Activated T-helper 1 cell treated with anti-CD3 and anti-CD28 coated beads, Interleukin-12 subunit alpha, Interleukin-12 subunit beta, Interleukin-2, Interleukin-4 antibody, amounts not matched to agents 30 ng/mL and 10 ng/mL and 1 ng/mL, durations not matched to agents 14 hours and 24 hours and 36 hours (primary cell): ENCODE measurements at places on chromosomes 1 and 21. TPM values are rescaled to one million over a fixed set of nuclear protein-coding genes. Genes with fewer than 3 reads are reported as not detected.

DNA sequence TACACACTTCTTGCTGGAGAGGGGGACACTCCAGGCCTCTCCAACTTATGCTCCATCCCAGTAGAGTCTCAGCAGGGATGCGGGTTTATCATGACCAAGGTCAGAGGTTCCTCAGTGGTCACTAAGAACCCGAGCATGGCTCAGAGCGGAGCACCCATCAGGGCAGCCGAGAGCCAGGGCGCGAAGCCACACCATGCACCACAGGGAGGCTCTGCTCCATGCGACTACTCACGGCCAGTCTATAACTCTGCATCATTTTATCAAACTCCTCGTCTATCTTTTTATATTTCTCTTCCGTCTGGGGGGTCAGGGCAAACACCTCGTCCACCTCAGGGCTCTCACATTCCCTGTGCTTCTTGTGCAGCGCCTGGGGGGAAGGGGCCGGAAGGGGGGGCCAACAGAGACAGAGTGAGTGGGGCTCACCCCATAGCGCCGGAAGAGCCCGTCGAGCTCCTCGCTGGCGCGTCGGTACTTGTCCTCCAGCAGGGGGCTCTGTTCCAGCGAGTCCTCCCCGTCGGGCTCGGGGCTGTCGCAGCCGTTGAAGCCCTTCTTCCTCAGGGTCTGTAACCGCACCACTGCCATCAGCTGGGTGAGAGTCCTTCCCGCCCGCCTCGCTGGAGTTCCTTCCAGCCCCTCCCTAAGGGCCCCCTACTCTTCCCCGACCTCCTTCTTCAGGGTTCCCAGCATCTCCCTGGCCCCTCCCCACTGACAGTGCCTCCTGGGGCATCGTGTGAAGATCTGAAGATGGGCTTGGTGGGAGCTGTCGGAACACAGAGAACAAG lies 20.0 kb downstream of the MEF2D start:
- peaks cover 46% of the 10 kb centered on the region for H3K36me3 ChIP-seq
- peaks cover 53% of the 10 kb centered on the region for H3K4me1 ChIP-seq
- peak overlapping the region; percentile 17 for H3K4me3 ChIP-seq
- H3K27me3 ChIP-seq, result no peaks in the 10 kb centered on the region
- peak overlapping the region; percentile 78 for H3K27ac ChIP-seq

DNA sequence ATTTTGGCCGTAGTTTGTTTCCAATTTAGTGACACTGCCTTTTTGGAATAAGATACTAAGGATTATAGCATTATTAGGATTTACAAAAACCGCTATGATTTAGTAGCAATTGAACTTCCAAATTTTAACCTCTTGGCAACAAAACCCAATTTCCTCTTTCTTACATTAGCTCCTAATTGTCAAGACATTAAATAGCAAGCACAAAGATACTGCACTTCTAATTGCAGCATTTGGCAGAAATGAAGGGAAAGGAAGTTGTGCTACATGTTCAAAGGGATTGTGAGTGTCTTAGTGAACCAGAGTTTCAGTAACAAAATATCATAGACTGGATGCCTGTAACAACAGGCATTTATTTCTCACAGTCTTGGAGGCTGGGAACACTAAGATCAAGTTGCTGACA lies 99.9 kb downstream of the NUF2 start:
- DNase-seq, result no peak
- H3K4me1 ChIP-seq, result no peaks in the 10 kb centered on the region
- H3K27ac ChIP-seq, result no peak overlapping the region
- no peaks in the 10 kb centered on the region for H3K36me3 ChIP-seq

GRCh38 chr1:168146626-168147025 lies 9.9 kb upstream of the GPR161 start:
- DNase-seq, result no peak
- H3K4me3 ChIP-seq, result no peak overlapping the region
- H3K27me3 ChIP-seq, result peaks cover 9% of the 10 kb centered on the region
- no peak overlapping the region for H3K27ac ChIP-seq

DNA sequence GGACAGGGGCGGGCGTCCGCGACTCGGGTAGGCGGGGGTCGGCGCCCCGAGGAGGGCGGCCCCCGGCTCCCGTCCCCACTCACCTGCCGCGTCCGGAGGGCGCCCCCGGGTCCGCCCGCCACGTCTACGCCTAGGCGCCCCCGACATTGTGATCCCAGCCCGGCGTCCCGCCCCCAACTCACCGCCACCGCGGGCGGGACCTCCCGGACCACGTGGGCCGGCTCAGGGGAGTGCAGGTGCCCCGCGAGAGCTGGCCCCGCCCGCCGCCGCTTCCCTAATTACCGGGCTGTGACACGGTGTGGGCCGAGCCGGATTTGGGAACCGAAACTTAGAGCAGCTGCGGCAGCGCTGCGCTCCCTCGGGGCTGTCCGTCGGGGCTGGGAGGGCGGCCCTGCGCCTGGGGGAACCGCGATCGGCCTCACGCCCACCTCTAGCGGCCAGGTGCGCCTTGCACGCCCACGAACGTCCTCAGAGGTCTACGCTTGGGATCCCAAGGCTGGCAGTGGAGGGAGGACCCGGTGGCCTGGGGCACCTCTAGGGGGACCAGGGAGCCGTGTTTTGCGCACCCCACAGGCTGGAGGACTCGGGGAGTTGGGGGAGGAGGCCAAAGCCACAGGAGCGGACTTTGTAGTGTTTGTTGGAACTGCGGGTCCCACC lies 521 bp upstream of the NADK start:
- peak overlapping the region; percentile 78 for H3K4me3 ChIP-seq
- DNase-seq, result peak; percentile 81
- peaks cover 56% of the 10 kb centered on the region for H3K4me1 ChIP-seq
- peak overlapping the region; percentile 87 for H3K27ac ChIP-seq
- H3K27me3 ChIP-seq, result no peaks in the 10 kb centered on the region

DNA sequence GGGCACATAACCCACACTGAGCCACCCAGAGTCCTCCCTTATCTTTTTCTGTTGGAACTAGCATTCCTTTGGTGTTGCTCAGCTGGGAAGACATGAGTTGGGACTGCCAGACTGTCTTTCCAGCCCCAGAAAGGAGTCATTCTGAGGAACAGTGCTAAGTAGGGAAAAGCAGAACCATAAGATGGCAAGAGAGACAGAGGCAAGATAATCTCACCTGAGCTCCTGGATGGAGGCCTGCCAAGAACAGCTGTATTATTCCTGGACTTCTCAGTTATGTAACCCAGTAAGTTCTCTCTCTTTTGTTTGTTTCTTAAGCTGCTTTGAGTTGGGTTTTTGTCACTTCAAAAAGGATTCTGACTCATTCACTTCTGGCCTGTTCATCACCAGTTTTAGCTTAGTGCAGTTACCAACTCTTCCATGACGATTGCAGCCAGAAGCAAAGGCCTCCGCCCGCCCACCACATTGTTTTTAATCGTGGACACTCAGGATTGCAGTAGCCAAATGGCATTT lies 134.4 kb downstream of the OMA1 start:
- no peaks in the 10 kb centered on the region for H3K27me3 ChIP-seq
- DNase-seq, result no peak
- H3K4me3 ChIP-seq, result no peak overlapping the region
- no peak overlapping the region for H3K27ac ChIP-seq

Gene SPRR3
- not detected in 2 replicates for total RNA-seq

DNA sequence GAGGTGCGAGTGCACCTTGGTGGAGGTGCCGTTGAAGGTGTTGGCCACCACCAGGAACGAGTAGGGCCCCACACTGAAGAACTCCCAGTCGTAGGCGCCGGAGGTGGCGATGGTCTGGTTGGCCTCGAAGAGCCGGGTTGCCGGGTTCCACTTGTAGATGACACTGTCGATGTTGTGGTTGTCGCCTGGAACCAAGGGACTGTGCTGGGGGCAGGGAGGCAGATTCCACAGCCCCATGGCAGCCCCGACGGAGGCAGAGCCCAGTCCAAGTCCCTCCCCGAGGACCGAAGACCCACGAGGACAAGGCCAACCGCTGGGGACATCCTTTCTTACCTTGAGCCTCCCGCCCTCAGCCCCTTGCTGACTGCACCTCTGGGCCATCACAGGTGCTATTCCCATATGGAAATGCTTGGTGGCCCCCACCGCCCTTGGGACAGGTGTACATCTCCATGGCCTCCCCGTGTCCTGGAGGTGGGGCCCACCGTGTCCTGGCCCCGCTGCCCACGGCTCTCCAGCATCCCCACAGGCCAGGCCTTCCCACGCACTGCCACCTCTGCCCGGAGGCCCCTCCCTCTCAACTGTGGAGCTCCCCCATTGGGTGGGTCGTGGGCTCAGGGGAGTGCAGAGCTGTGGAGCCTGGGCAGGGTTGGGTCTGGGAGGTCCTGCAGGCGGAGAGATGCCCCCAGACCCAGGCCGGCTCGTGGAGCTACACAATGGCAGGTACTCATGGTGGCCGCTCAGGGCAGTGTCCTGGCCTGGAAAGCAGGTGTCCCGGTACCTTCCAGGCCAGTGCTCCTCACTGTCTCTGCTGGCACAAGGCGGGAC lies 17.9 kb downstream of the KRTAP10-1 start:
- no peak overlapping the region for H3K27ac ChIP-seq
- DNase-seq, result no peak
- H3K36me3 ChIP-seq, result no peaks in the 10 kb centered on the region
- no peaks in the 10 kb centered on the region for H3K27me3 ChIP-seq
- H3K4me3 ChIP-seq, result no peak overlapping the region
- H3K4me1 ChIP-seq, result peaks cover 1% of the 10 kb centered on the region

- no peak for DNase-seq
- H3K27ac ChIP-seq, result no peak overlapping the region
- H3K27me3 ChIP-seq, result peaks cover 51% of the 10 kb centered on the region
- H3K4me1 ChIP-seq, result no peaks in the 10 kb centered on the region
Observed at GRCh38 chr1:201646411-201647022, 107.6 kb downstream of the NAV1 start.

Gene RAB13
- 2.2 and 3.3 TPM in 2 replicates for total RNA-seq

Gene MTF2
- total RNA-seq, result 68.4 and 71.0 TPM in 2 replicates
